Left ventricle myocardium inferior (tissue), 1 donor: ENCODE measurements at places on chromosomes 7 and 10. TPM values are rescaled to one million over a fixed set of nuclear protein-coding genes. Genes with fewer than 3 reads are reported as not detected.

The VIPR2 gene
- 17.5 TPM for total RNA-seq

GRCh38 chr7:14760730-14761478, 141.6 kb downstream of the DGKB start:
- peaks cover 22% of the 10 kb centered on the region for H3K4me1 ChIP-seq
- H3K4me3 ChIP-seq, result no peak overlapping the region
- no peaks in the 10 kb centered on the region for H3K27me3 ChIP-seq
- H3K36me3 ChIP-seq, result no peaks in the 10 kb centered on the region

GRCh38 chr10:120949609-120950031, 98.5 kb downstream of the WDR11 start:
- H3K36me3 ChIP-seq, result no peaks in the 10 kb centered on the region
- H3K4me3 ChIP-seq, result peak overlapping the region; percentile 62
- H3K27me3 ChIP-seq, result peaks cover 67% of the 10 kb centered on the region
- H3K4me1 ChIP-seq, result peaks cover 13% of the 10 kb centered on the region
- H3K27ac ChIP-seq, result no peak overlapping the region

DNA sequence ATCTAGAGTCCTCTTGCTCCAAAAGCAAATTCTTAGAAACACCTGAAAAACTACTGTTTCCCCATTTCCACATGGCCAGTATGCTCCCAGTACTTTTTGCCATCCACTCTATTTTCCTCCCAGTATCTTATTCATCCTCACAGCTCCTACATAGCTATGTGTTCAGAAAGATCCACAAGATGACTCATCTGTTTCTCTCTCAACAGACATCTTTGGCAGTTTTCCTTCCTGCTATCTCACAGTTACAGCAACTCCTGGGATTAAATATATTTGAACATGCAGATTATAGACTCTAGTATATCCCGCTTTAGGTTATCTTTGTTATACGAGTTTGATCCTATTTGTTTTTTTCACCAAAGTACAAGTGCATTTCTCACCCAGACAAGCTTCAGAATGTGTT, 675.6 kb upstream of the POT1 start:
- H3K27me3 ChIP-seq, result no peaks in the 10 kb centered on the region
- H3K4me1 ChIP-seq, result no peaks in the 10 kb centered on the region
- no peak overlapping the region for H3K27ac ChIP-seq

The HKDC1 gene
- total RNA-seq, result not detected

DNA sequence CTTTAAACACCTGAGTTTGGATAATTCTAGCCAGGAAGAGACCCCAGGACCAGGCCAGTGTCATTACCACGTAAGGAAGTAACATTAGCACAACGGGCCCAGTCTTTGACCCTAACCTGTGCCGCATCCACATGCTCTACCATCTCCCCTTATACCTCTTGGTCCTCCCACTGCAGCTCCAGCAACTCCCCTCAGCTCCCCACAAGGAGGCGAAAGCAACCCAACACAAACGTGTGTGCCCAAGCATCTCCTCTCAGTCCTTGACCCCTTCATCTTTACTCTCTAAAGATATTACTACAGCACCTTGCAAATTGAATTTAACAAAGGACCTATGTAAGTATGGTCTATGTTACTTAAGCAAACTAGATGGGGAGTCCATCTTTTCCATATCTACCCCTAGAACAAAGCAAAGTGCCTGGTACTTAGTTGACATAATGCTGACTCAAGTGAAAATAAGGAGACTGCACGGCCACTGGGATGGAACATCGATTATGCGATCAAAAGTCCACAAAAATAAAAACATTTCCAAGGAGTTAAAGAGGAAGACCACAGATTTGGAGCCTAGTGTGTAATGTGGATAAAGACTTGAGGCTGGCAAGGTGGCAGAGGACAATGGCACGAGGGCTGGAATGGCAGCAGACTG, 147.7 kb downstream of the JAZF1 start:
- no peak overlapping the region for H3K27ac ChIP-seq
- no peak overlapping the region for H3K4me3 ChIP-seq
- no peaks in the 10 kb centered on the region for H3K36me3 ChIP-seq
- no peak for DNase-seq
- H3K4me1 ChIP-seq, result peaks cover 29% of the 10 kb centered on the region

The SRRM3 gene
- 6.1 TPM for total RNA-seq

The PDE6C gene
- total RNA-seq, result not detected

The FAM107B gene
- 4.7 TPM for total RNA-seq

- no peak overlapping the region for H3K27ac ChIP-seq
- peaks cover 95% of the 10 kb centered on the region for H3K27me3 ChIP-seq
- no peak for DNase-seq
- H3K36me3 ChIP-seq, result no peaks in the 10 kb centered on the region
- H3K4me1 ChIP-seq, result no peaks in the 10 kb centered on the region
Observed at GRCh38 chr7:157676456-157677255, 339.9 kb downstream of the DNAJB6 start.

The CCDC172 gene
- total RNA-seq, result not detected

GRCh38 chr7:35253460-35253709, 515 bp downstream of the TBX20 start:
- H3K4me1 ChIP-seq, result peaks cover 59% of the 10 kb centered on the region
- peak overlapping the region; percentile 92 for H3K27ac ChIP-seq
- peaks cover 8% of the 10 kb centered on the region for H3K36me3 ChIP-seq
- H3K27me3 ChIP-seq, result peaks cover 94% of the 10 kb centered on the region

DNA sequence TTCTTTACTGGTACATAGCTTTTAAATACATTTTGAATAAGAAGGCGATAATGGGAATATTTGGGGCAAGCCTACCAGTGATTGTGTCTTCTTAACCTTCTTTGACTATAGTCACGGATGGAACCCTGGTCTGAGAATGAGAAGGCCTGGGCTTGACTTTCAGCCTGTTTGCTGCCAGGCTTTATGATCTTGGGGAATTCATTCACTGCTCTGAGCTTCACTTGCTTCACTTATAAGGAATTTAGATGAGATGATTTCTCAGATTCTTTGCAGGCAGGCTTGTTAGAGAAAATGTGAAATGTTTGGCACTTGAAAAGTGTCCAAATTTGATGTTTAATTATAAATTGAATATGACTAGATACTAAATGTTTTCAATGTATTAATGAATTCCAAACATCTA, 42.5 kb downstream of the NUP205 start:
- H3K27me3 ChIP-seq, result no peaks in the 10 kb centered on the region
- H3K4me1 ChIP-seq, result no peaks in the 10 kb centered on the region
- DNase-seq, result no peak
- peaks cover 92% of the 10 kb centered on the region for H3K36me3 ChIP-seq

DNA sequence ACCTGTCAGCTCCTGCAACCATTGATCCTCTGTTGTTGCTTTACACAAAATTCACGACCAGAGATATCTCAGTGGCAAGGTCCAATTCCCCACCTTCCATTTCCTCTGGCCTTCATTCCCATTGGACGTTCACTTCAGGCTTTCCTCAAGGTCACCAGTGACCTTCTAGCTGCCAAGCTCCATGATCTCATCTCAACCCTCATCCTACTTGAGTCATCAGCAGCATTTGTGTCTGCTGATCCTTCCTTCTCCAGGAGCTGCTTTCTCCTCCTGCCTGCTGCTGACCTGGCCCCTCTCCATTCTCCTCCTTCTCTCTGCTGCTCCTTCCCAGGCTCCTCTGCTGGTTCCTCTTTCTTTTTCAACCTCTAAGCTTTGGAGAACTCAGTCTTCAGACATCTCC, 66.2 kb upstream of the C10orf90 start:
- no peak for DNase-seq
- H3K27me3 ChIP-seq, result peaks cover 51% of the 10 kb centered on the region
- no peak overlapping the region for H3K27ac ChIP-seq
- H3K4me1 ChIP-seq, result peaks cover 5% of the 10 kb centered on the region

- no peaks in the 10 kb centered on the region for H3K36me3 ChIP-seq
- no peaks in the 10 kb centered on the region for H3K4me1 ChIP-seq
- no peak for DNase-seq
- H3K4me3 ChIP-seq, result no peak overlapping the region
- no peak overlapping the region for H3K27ac ChIP-seq
Observed at GRCh38 chr7:2999078-2999500, 44.6 kb downstream of the CARD11 start.

DNA sequence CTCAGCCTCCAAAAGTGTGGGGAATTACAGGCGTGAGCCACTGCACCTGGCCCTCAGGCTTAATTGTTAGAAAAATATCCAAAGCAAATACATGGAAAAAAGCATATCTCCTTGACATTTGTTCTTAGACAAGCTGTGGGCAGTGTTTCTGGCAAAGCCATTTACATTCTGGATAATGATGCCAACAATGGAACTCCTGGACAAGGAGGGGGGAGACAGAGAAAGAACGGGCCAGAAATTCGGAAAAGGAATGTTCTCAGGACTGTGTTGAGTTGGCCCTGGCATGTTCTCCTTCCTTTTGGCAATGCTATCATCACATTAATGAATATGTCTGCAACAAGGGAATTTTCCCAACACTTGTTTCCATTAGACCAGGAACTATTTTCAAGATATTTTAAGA, 88.7 kb downstream of the UBE2H start:
- H3K36me3 ChIP-seq, result no peaks in the 10 kb centered on the region
- H3K4me1 ChIP-seq, result peaks cover 89% of the 10 kb centered on the region
- H3K4me3 ChIP-seq, result no peak overlapping the region
- no peaks in the 10 kb centered on the region for H3K27me3 ChIP-seq
- H3K27ac ChIP-seq, result peak overlapping the region; percentile 88

GRCh38 chr10:101330631-101331225, 23.2 kb upstream of the BTRC start:
- no peak overlapping the region for H3K4me3 ChIP-seq
- DNase-seq, result no peak
- no peaks in the 10 kb centered on the region for H3K4me1 ChIP-seq
- H3K36me3 ChIP-seq, result no peaks in the 10 kb centered on the region
- H3K27me3 ChIP-seq, result peaks cover 9% of the 10 kb centered on the region

DNA sequence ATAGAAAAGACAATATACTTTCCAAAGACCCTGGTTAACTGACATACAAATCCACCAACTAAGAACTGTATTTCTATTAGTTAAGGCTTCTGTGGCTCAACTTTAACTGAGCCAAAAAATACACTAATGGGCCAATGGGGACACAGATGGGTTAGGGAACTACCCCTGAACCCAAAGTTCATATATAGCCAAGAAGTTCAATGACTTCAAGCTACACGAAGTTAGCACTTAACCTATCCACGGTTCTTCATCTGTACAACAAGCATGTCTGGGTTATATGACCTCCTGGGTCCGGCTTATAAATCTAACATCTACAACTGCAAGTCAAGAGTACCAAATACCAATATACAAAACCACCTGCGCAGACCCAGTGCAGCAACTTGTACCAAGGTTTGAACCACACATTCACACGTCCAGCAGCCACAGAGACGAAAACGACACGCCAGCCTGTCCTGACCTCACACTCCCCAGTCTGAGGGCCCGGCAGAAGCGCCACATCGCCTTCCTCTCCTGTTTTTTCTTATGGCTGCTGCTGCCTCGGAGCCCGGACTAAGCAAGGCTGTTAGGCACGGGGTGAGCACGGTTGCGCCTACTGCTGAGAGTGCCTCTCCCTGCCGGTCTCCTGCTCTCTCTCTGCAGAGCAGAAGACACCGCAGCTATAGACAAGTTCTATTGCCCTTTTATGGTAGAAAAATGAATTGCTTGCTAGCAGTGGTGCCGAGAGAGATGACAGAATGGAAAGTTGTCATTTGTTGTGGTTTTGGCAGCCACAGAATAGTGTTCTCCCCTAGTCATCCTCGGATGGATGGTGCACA, 86.3 kb downstream of the RNF216 start:
- H3K27ac ChIP-seq, result peak overlapping the region; percentile 92
- H3K36me3 ChIP-seq, result no peaks in the 10 kb centered on the region
- H3K27me3 ChIP-seq, result no peaks in the 10 kb centered on the region
- H3K4me1 ChIP-seq, result peaks cover 99% of the 10 kb centered on the region

DNA sequence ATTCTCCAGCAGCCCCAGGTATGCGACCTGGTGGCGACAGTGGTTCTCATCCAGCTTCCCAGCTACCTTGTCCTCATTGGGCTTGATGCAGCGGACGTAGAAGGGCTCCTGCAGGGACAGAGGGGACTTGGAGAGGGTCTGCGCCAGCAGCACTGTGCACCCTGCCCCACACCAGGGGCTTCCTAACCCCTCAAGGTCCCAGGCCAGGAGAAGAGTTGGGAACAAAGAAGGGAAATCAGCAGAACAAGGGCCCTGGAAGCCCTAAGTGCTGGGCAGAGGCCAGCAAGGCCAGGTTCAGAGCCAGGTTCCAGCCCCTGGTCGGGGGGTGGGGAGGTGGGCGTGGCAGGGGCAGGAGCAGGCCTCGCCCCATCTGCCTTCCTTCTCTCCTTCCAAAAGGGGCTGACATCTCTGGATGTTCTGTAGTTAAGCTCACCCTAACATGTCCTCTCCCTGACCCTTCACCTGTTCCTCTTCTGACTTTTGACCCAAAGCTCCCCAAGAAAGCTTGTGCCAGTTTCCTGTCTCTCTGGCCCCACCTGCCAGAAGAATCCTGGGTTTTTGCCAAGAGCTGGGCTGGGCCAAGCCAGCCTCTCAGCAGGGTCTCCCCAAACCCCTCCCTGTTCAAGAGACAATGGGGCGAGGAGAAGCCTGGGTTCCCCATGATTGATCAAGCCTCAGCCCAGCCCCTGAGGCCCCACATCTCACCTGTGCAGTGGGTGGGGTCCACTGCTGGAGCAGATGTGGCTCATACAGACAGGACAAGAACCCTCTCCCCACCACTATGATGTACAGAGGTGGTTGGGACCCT, 11.9 kb downstream of the MYO1G start:
- H3K4me3 ChIP-seq, result no peak overlapping the region

GRCh38 chr10:110618230-110618610, 25.9 kb upstream of the RBM20 start:
- peaks cover 12% of the 10 kb centered on the region for H3K4me1 ChIP-seq
- H3K27me3 ChIP-seq, result no peaks in the 10 kb centered on the region
- no peaks in the 10 kb centered on the region for H3K36me3 ChIP-seq
- H3K27ac ChIP-seq, result no peak overlapping the region
- H3K4me3 ChIP-seq, result no peak overlapping the region

GRCh38 chr7:88500131-88500530, 193.4 kb upstream of the STEAP4 start:
- no peaks in the 10 kb centered on the region for H3K4me1 ChIP-seq
- H3K27ac ChIP-seq, result no peak overlapping the region
- H3K27me3 ChIP-seq, result no peaks in the 10 kb centered on the region
- no peak for DNase-seq
- no peak overlapping the region for H3K4me3 ChIP-seq

The ZNF32 gene
- 45.1 TPM for total RNA-seq

GRCh38 chr10:83994325-83994724, 145.0 kb upstream of the GHITM start:
- DNase-seq, result no peak
- no peaks in the 10 kb centered on the region for H3K4me1 ChIP-seq
- H3K36me3 ChIP-seq, result no peaks in the 10 kb centered on the region
- peaks cover 15% of the 10 kb centered on the region for H3K27me3 ChIP-seq
- H3K27ac ChIP-seq, result no peak overlapping the region

- H3K4me1 ChIP-seq, result peaks cover 36% of the 10 kb centered on the region
- H3K36me3 ChIP-seq, result peaks cover 42% of the 10 kb centered on the region
- no peak for DNase-seq
- H3K27ac ChIP-seq, result peak overlapping the region; percentile 90
Observed at GRCh38 chr10:119166564-119166963, 1.1 kb upstream of the SFXN4 start.

GRCh38 chr7:100886936-100887515, 2.5 kb downstream of the UFSP1 start:
- no peak for DNase-seq
- H3K36me3 ChIP-seq, result peaks cover 67% of the 10 kb centered on the region
- peaks cover 42% of the 10 kb centered on the region for H3K4me1 ChIP-seq
- H3K27me3 ChIP-seq, result peaks cover under 1% of the 10 kb centered on the region
- H3K4me3 ChIP-seq, result no peak overlapping the region
